Tracheal epithelial cell (primary cell): ENCODE measurements at places on chromosomes 12 and 14. TPM values are rescaled to one million over a fixed set of nuclear protein-coding genes. Genes with fewer than 3 reads are reported as not detected.

The ANKRD33 gene
- total RNA-seq = not detected in 2 replicates

The RNU6-7 gene
- total RNA-seq = not detected in 2 replicates

The ADAMTS20 gene
- not detected in 2 replicates for total RNA-seq

The ACRBP gene
- not detected in 2 replicates for total RNA-seq

The IFNG-AS1 gene
- under 0.01 TPM in 1 of 2 replicates, not detected in the other for total RNA-seq

The SALL2 gene
- total RNA-seq = 0.85 and 1.2 TPM in 2 replicates

The TMEM119 gene
- total RNA-seq = 0.96 TPM in 1 of 2 replicates, not detected in the other

The CD4 gene
- total RNA-seq = not detected in 2 replicates

The DCAF5 gene
- total RNA-seq = 8.4 and 11.1 TPM in 2 replicates

The SMIM41 gene
- not detected in 2 replicates for total RNA-seq

The LGMN gene
- 28.3 and 40.5 TPM in 2 replicates for total RNA-seq

The FSCB gene
- total RNA-seq = not detected in 2 replicates

The PMCH gene
- 0.64 TPM in 1 of 2 replicates, not detected in the other for total RNA-seq

The PLA2G1B gene
- total RNA-seq = not detected in 2 replicates

The GYS2 gene
- not detected in 2 replicates for total RNA-seq

The REM2 gene
- total RNA-seq = 0.43 TPM in 1 of 2 replicates, not detected in the other

The MGST1 gene
- total RNA-seq = 79.8 and 180 TPM in 2 replicates

The CD163 gene
- total RNA-seq = not detected in 2 replicates

The AMIGO2 gene
- 62.2 and 103 TPM in 2 replicates for total RNA-seq

The PMEL gene
- total RNA-seq = 2.6 and 2.9 TPM in 2 replicates

The CMKLR1 gene
- not detected in 2 replicates for total RNA-seq

The ZNF891 gene
- total RNA-seq = 0.43 and 0.48 TPM in 2 replicates

The B3GNT4 gene
- 5.3 and 9.4 TPM in 2 replicates for total RNA-seq

The MYO1H gene
- not detected in 2 replicates for total RNA-seq
